ENCODE measurements at places on chromosomes 1 and 21.

DNA sequence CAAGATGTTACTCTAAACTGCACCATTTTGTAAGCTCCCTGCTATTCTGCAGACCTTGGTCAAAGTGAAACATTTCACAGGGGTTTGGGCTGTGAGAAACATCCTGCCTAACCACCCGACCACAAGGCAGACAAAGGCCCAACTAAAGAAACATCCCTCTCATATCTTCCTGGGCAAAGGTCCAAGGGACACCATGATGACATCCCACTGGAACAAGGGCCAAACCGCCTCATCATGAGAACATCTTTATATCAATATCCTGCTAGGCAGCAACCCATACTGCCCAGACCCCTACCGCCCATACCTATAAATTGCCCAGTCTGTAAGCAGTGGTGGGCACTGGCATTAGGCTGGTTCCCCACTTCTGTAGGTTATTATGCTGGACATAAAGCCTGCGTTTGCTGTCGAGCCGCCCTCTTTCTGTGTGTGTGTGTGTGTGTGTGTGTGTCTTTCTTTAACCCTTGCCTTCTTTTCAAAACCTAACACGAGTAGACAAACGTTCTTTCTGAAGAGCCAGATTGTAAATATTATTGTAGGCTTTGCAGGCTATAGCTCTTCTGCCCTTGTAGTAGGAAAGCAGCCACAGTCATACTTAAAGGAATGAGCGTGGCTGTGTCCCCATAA lies 1.0 kb upstream of the PPIE start:
- DNase-seq, result peak; percentile 41

DNA sequence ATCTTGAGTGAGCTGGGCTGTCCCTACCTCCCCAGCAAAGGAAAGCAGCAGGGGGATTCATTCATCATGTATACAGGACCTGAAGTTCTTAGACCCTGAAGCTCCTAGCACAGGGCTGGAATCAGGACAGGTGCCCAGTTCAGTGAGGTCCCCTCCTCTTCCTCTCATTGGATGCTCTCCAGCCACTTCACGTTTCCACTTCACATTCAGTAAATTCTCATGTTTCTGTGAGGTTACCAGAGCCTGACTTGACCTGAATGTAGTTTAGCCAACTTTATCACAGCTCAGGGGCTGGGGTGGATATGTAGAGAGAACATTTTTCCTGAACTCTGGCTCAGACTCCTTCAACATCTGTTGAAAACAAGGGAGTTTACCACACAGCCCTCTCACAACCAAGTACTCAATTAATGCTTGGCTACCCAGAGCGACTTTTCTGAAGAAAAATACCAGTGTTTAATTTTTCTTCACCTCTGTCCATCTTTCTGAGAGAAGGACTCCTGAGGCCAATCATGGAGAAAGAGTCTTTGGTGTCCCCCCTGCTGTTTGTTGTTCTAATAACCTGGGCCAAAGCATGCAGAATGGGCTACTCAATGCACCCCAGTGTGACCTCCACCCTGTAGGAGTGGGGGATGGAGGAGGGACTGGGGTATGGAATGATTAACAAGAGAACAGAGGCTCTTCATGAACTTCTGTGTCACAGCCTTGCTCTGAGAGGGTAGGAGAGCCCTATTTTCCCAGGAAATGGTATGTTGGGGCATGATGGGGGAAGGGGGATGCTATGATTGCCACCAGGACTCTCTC lies 108.3 kb upstream of the FGGY start:
- no peak for DNase-seq

- DNase-seq, result no peak
Measured at GRCh38 chr1:26281971-26282370, 2.1 kb downstream of the SH3BGRL3 start.

DNA sequence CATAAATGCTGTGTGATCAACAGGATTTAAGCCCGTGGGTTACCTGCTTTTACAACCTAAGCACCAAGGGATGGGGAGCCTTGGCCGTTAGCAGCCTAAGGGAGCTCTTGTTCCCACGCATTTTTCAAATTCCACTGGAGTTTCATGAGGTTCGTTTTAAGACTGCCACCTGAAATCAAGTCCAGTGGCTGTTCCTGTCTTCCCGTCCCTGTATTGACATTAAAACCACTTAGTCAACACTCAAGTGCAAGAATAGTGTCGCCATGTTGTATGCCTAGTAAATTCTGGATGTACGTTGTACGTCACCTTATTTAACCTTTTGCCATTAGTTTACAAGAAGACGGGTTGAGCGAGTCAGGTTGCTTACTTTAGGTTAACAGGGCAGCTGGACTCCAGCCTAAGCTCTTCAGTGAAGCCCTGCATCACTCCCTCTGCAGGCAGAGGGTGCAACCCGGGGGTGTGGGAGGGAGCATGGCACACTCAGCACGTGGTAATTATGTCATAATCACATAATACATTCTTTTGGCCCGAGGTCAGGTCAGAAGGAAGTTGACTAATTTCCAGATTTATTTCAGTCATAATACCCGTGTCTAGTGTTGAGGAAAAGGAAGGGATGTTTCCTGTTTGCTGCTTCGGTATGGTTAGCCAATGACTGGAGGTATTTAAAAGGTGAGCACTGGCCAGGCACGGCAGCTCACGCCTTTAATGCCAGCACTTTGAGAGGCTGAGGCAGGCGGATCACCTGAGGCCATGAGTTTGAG lies 42.5 kb downstream of the CNST start:
- peak; percentile 83 for DNase-seq

DNA sequence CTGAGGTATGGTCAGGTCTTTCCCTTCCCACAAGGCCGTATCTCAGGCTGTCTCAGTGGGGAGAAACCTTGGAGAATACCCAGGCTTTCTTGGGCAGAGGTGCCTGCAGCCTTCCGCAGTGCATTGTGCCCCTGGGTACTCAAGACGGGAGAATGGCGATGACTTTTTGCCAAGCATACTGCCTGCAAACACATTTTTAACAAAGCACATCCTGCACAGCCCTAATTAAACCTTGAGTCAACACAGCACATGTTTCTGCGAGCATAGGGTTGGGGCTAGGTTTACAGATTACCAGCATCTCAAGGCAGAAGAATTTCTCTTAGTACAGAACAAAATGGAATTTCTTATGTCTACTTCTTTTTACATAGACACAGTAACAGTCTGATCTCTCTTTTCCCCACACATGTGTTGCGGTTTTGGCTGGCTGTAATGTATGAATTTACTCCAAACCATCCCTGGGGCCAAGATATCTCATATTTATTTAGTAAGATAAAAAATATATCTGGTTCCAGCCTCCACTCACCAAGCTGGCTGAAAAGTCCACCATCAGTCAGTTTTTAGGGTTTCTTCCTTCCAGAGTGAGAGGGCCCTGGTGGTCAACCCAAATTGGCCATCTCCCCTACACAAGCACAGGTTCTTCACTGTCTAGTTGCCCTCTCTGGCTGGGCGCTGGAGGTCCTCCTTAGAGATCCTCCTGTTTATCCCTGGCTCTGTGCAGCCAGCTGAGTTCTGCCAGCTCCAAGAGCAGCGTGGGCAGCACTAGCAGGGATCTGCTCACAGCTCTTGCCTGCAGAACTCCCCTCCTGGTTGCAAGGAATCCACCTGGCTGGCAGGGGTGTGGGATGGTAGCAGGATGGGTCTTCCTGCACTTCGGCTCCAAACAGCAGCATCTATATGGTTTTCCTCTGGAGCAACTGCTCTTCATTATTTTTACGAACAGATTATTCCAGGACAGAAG lies 2.6 kb downstream of the FAAH start:
- DNase-seq, result no peak

- no peak for DNase-seq
Measured at GRCh38 chr1:115056395-115056798, 26.8 kb downstream of the TSHB start.

DNA sequence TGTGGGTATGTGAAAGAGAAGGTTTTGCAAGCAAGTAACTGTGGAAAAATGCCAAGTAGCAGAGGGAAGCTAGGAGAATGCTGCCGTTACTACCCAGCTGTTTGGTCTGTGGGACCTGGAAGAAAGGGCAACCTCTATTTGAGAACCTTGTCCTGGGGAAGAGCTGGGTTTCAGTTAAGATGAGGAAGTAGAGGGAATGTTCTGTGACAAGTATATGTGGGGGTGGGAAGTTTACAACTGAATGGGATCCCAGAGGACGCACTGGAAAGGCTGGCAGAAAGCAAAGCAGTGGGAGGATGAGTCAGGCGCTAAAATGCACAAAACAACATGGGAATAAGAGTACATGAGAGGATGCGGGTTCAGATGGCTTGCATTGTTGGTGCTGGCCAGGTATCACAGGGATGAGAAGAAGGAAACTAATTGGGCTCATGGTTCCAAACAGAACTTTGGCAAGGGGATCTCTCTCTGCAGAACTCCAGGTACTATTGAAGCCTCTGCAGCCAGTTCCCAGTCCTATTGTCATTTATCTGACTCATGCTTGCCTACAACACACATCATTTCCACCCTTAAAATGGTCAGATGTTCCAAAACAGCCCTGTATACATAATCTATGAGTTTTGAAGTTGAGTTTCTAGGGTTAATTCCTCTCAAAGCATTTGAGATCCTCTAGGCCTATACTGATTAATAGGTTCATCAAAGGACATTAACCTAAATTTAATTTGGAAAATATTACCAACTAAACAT lies 88.5 kb upstream of the VAV3 start:
- DNase-seq, result no peak

GRCh38 chr1:87765681-87766070 lies 437.0 kb downstream of the LMO4 start:
- no peak for DNase-seq

DNA sequence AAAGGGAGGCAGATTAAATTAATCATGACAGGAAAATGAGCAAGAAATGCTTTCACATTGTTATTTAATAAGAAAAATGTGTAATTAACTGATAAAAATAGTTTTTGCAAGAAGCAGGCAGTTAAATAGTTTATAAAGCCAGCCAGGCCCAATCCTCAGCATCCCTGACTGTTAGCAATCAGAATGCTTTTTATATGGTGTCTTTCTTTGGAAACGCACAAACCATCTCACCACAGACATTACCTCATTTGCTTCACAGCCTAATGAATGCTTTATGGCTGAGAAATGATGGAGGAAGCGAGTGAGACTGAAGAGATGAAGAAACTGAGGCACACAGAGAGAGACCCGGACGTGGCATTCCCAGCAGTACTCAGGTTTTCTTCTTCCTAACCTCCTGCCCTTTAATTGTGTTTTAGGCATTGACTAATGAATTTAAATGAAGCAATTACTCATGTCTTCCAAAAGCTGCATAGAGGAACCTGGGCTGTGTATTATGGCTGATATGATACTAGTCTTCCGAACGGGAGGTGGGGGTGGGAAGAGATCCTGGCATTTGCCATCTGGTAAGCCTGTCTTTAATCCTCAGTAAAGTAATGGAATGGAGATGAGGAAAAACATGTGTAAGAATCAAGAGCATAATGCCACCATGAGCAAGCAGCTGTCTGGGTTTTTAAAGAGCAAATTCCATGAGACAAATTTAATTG lies 116.1 kb upstream of the LMO4 start:
- DNase-seq, result no peak

DNA sequence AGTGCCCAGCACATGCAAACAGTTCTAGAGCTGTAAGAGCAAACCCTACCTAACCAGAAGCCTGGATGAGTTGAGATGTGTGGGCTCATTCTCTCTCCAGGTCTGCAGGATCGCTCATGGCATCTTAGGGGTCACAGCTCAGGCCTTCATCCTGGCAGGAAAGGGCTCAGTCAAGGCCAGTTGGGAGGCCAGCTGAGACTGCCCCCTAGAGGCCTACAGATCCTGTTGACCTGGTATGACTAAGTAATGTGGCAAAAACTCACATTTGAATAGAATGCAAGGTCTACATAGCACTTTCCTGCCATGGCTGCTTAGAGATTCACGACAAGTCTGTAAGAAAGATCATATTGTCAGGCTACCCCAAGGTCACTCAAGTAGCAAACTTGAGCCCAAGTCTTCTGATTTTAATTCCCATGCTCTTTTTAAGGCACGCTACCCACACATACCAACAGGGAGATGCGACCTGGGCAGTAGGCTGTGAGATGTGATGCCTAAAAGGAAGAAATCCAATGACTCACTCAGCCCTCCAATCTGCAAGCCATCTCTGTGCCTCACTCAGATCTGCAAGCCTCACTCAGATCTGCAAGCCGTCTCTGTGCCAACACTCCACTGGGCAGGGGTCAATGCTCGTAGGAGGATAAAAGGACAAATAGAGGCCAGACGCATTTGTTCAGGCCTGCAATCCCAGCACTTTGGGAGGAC lies 5.1 kb upstream of the CAPN8 start:
- no peak for DNase-seq

DNA sequence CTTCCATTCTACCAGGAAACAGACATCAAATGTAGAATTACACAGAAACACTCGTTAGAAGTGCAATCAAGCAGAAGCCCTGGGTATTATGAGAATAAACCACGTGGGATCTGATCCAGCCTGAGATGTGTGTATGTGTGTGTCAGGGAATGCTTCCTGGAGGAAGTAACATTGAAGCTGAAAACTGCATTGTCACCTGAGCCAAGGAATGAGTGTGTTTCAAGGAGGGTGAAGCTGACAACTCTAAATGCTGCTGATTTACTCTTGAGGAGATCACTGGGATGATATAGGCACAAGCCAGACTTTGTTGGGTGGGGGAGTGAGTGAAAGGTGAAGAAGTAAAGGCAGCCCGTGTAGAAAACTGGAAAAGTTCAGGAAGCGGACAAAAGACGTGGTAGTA lies 27.6 kb downstream of the FAAH start:
- no peak for DNase-seq

DNA sequence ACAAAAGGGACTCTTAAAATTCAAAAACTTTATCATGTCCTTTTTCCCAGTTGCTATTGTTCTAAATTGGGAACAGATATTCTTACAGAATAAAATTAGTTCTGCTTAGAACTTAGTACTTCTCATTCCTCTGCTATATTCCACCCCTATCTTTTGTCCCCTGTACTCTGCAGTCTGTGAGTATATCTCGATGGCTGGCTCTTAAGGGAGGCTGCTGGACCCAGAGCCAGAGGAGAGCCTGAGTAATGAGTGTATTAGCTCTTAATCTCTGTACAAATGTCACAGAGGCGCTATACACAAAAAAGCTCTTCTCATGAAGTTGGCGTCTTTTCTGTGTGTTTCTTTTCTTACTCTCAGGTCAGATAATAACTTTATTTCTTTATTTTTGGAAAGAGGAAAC lies 423.4 kb downstream of the ZP4 start:
- DNase-seq, result no peak

DNA sequence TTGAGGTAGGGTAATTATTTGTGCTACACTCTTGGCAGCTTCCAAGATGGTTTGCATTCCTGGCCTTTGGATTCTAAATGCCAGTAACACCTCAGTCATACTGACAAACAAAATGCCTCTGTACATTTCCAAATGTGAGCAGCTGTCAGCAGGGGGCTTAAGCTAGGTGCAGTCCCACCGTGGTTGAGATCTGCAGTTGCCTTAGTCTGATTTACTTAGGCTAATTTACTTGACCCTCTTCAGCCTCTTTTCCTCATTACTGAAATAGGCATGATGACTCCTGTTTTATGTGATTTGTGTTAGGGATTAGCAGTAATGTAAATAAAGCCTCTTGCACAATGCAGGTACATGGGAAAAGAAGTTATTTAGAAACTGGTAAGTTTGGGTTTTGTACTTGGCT lies 13.5 kb upstream of the SPATA1 start:
- no peak for DNase-seq

- no peak for DNase-seq
Measured at GRCh38 chr1:175394739-175395138, 202.2 kb upstream of the KIAA0040 start.

All from smooth muscle cell of the brain vasculature (primary cell).